Kidney tubule cell (primary cell): ENCODE measurements at places on chromosomes 12 and 14.

GRCh38 chr12:132066345-132066685, 77.8 kb downstream of the DDX51 start:
- DNase-seq, result no peak

DNA sequence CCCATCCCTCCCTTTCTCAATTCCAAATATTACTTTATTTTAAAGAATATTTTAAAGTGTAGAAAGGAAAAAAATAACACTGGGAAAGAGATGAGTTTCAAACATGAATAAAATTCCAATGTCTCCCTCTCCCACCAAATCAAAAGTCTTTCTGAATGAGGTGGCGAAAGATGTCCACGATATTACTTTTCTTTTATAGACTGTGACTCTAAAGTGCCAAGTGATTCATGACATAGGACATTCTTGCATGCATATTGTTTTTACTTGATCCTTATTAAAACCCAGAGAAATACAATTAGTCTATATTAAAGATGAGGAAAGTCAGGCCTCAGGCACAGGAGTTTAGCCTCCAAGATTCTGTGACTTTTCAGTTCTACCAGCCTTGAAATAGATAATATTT, 16.0 kb upstream of the LUM start:
- DNase-seq, result peak; percentile 18

- peak; percentile 36 for DNase-seq
Observed at GRCh38 chr12:100267603-100268281, 765 bp downstream of the SCYL2 start.

DNA sequence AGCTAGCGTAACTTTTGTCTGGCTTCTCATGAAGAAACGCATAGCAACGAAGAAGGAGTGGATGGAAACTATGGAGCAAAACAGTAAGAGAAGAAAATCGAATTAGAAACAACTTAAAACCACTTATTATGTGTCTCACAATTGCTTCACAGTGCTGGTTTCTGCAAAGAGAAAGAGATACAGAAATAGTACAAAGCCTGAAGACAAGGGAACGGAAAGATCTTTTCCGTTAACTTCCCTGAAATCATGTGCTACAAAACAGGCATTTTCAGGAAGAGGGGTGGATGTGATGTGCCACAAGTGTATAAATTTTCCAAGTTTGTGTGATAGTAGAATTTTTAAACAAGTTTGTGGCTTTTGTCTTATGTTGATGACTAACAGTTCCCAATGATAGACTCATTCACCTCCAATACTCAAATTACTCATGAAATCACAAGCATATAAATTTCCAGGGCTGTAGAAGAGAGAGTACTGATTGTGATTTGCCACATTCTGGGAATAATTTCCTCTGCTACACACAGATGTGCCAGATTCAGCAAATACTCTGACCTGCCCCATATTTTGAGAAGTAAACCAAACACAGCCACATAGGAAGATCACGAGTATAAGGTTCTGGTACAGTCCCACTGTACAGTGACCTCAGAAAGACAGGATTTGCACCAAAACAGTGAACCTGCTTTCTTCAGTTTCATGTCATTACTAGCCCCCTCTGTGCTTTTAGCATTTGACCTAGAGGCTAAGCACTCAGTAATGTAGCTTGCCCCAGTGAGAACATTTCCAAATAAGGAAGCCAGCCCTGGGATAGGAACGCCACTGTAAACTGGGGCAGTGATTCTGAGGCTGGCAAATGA, 41.4 kb upstream of the PPFIA2 start:
- DNase-seq, result peak; percentile 44

- no peak for DNase-seq
Observed at GRCh38 chr12:52771505-52771904, 5.6 kb downstream of the KRT76 start.

GRCh38 chr12:48750215-48750614, 33.7 kb upstream of the CCNT1 start:
- DNase-seq, result peak; percentile 42

GRCh38 chr14:36617824-36618223, 35.4 kb upstream of the NKX2-8 start:
- DNase-seq, result no peak

DNA sequence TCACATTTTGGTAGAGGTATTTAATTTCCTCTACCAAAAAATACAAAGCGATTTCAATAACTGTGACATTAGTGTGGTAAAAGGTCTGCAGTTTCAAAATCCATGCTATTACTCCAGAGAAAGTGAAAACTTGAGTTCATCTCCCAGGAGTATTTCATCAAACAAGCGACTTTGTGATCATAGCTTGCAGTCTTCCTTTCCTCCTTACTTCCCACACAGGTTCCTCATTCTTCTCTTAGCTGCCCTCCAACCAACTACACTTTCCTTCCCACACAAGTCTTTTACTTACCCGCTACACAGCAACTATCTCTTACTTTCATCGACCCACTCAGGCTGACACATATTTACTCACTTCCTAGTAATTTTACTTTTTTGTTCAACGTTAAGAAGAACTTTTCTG, 413.4 kb upstream of the USP15 start:
- no peak for DNase-seq

DNA sequence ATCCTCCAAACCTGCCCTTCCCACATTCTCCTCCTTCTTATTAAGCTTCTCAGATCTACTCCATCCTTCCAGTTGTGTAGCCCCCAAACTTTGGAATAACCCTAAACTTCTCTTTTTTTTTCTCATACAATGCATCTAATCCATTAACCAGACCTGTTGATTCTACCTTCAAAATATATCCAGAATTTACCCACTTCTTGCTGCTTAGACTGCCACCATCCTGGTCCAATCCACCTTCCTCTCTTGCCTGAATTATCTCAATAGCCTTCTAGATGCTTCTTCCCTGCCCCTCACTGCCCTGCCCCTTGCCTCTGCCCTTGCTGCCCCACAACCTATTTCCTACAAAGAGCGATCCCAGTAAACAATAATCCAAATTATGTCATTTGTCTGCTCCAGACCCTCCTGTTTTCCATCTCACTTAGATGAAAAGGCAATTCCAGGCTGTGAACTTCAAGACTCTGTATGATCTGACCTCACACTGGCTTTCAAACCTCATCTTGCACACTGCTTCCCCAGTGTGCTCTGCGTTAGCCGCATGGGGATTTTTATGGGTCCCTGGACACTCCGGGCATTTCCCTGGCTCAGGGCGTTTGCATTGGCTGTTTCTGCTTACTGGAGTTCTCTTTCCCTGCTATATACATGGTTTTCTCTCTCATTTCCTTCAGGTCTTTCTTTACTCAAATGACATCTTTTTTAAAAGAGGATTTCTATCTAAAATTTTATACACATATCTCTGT, 42.6 kb upstream of the HIF1A start:
- no peak for DNase-seq
